CD4-positive, alpha-beta memory T cell (primary cell): ENCODE measurements at places on chromosomes 3 and 15. TPM values are rescaled to one million over a fixed set of nuclear protein-coding genes. Genes with fewer than 3 reads are reported as not detected.

- no peak for DNase-seq
- H3K4me1 ChIP-seq = no peaks in the 10 kb centered on the region
- no peak within 1 kb of the TSS for H3K27ac ChIP-seq
- no peaks in the 10 kb centered on the region for H3K27me3 ChIP-seq
Measured at GRCh38 chr3:109117939-109118338, at the start of gene MORC1. Gene MORC1, minus strand, starts transcription at chr3:109118134. Its CDS starts 75 bp downstream, at chr3:109118059.

- no peaks in the 10 kb centered on the region for H3K27me3 ChIP-seq
- H3K4me3 ChIP-seq = no peak overlapping the region
- H3K36me3 ChIP-seq = no peaks in the 10 kb centered on the region
Measured at GRCh38 chr3:101813817-101814440, 34.9 kb downstream of the NXPE3 start.

The GPR176 gene
- total RNA-seq = not detected

GRCh38 chr15:74400915-74401757 lies 32.6 kb downstream of the SEMA7A start:
- H3K27ac ChIP-seq = no peak overlapping the region
- H3K36me3 ChIP-seq = no peaks in the 10 kb centered on the region
- peaks cover 47% of the 10 kb centered on the region for H3K4me1 ChIP-seq
- no peak overlapping the region for H3K4me3 ChIP-seq
- DNase-seq = no peak

The STT3B gene
- 145 TPM for total RNA-seq

- DNase-seq = no peak
- H3K4me3 ChIP-seq = no peak overlapping the region
- H3K4me1 ChIP-seq = no peaks in the 10 kb centered on the region
- no peaks in the 10 kb centered on the region for H3K27me3 ChIP-seq
- H3K27ac ChIP-seq = no peak overlapping the region
Measured at GRCh38 chr3:172282850-172283249, 165.4 kb downstream of the GHSR start.

The MOBP gene
- total RNA-seq = not detected

The STRC gene
- 2.8 TPM for total RNA-seq

DNA sequence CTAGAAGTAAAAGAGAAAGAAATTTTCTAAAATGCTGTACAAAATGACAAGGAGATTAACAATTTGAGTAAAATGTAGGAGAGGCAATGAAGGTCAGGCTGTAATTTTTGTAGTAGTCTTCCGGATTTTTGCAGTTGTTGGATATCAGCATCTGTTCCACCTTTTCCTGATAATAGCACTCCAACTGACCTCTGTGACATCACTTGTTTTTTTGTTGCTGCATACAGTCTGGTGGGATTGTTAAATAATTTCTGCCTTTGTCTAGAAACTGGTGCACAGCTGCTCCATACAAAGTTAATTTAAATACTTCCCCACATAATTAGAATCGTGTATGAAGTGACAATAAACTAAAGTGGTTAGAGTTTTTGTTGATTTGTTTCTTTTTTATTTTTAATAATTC lies 731.4 kb downstream of the PLOD2 start:
- no peak overlapping the region for H3K4me3 ChIP-seq
- DNase-seq = no peak
- no peaks in the 10 kb centered on the region for H3K4me1 ChIP-seq
- H3K27me3 ChIP-seq = no peaks in the 10 kb centered on the region

DNA sequence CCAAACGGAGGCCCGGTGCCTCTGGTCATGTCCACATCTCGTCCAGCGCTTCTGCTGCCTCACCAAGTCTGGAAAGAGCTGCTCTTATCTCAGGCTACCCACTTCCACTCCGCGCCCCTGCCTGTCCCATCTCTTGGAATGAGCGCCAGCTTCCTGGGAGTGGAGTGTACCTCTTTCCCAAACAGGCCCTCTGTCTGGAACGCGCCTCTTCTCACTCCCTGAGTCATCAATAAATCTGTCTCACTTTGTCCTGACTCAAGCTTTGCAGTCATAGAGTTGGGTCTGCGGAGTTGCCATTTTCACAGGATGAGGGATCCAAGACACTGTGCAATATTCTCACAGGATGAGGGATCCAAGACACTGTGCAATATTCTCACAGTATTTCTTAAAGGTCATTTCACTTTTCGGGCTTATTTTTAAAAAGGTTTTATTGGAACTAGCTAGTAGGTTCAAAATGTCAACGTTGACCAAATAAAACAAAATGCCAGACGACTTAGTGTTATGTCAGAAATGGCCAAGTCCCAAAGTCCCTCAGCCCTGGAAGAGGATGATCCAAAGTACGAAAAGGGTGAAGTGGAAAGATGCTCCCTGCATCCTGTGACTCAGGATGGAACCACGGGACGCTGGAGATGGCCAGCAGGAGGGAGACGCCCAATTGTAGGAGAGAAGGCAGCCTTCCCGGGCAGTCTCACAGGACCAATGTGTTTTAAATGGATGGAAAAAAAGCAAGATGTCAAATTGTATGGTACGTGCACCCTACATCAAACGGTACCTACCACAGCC lies 81.1 kb downstream of the CHSY1 start:
- no peak overlapping the region for H3K4me3 ChIP-seq
- no peaks in the 10 kb centered on the region for H3K36me3 ChIP-seq
- no peak for DNase-seq
- no peaks in the 10 kb centered on the region for H3K27me3 ChIP-seq
- H3K27ac ChIP-seq = no peak overlapping the region

The B3GALNT1 gene
- total RNA-seq = 0.89 TPM

- H3K36me3 ChIP-seq = no peaks in the 10 kb centered on the region
- H3K4me1 ChIP-seq = no peaks in the 10 kb centered on the region
- H3K4me3 ChIP-seq = no peak overlapping the region
- no peak overlapping the region for H3K27ac ChIP-seq
- DNase-seq = no peak
Measured at GRCh38 chr3:110849064-110849463, 222.6 kb upstream of the NECTIN3 start.

GRCh38 chr15:65406424-65407000 lies 16.2 kb downstream of the IGDCC4 start:
- no peaks in the 10 kb centered on the region for H3K36me3 ChIP-seq
- peaks cover 3% of the 10 kb centered on the region for H3K27me3 ChIP-seq
- no peak overlapping the region for H3K4me3 ChIP-seq
- DNase-seq = no peak

DNA sequence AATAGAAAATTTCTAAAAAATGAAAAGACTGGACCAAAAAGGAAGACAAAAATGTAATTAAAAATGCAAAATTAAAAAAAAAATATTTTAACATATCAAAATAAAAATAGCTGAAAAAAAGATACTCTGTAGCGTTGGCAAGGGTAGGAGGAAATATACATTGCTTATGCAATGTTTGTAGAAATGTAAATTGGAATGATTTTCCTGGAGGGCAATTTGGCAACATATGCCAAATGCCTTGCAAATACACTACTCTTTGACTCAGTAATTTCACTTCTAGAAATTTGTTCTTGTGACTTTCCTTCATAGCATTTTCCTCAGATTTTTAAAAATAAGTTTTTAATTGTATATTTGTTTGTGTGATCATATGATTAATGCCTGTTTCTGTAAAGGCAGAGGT lies 296.6 kb downstream of the ZNF621 start:
- H3K4me1 ChIP-seq = no peaks in the 10 kb centered on the region
- H3K4me3 ChIP-seq = no peak overlapping the region
- H3K36me3 ChIP-seq = no peaks in the 10 kb centered on the region
- no peaks in the 10 kb centered on the region for H3K27me3 ChIP-seq

- H3K4me3 ChIP-seq = no peak overlapping the region
- no peak overlapping the region for H3K27ac ChIP-seq
- no peak for DNase-seq
- no peaks in the 10 kb centered on the region for H3K4me1 ChIP-seq
Measured at GRCh38 chr3:190556351-190556750, 42.5 kb downstream of the IL1RAP start.

DNA sequence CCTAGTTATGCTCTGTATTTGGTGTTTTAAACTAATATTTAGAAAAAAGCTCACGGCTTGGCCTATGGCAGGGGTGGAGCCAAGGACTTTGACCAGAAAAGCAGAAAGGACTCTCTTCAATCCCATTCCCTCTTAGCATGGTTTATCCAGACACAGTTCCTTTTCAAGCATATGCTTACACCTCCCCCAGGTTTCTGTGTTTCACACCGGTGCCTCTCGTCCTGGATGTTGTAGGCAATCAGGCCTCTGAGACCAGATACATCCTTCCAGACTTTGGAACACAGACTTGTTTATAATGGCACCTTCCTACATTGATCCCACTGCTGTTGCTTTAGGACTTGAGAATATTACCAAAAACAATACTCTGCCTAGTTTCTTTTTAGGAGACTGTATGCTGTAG lies 440.5 kb upstream of the ARPP21 start:
- H3K36me3 ChIP-seq = no peaks in the 10 kb centered on the region
- no peaks in the 10 kb centered on the region for H3K4me1 ChIP-seq
- no peak overlapping the region for H3K27ac ChIP-seq
- no peak overlapping the region for H3K4me3 ChIP-seq

- DNase-seq = no peak
- no peaks in the 10 kb centered on the region for H3K27me3 ChIP-seq
- no peak overlapping the region for H3K27ac ChIP-seq
- no peaks in the 10 kb centered on the region for H3K36me3 ChIP-seq
- no peaks in the 10 kb centered on the region for H3K4me1 ChIP-seq
- no peak overlapping the region for H3K4me3 ChIP-seq
Measured at GRCh38 chr3:159791336-159791735, 197.3 kb upstream of the IL12A start.

- no peaks in the 10 kb centered on the region for H3K27me3 ChIP-seq
- H3K27ac ChIP-seq = no peak overlapping the region
- no peaks in the 10 kb centered on the region for H3K4me1 ChIP-seq
- DNase-seq = no peak
- no peak overlapping the region for H3K4me3 ChIP-seq
Measured at GRCh38 chr3:67462187-67462586, 192.2 kb downstream of the SUCLG2 start.

The SMAD6 gene
- 0.09 TPM for total RNA-seq

- no peak overlapping the region for H3K27ac ChIP-seq
- no peak for DNase-seq
- no peaks in the 10 kb centered on the region for H3K27me3 ChIP-seq
- no peaks in the 10 kb centered on the region for H3K36me3 ChIP-seq
- H3K4me3 ChIP-seq = no peak overlapping the region
Measured at GRCh38 chr15:64019764-64020163, 26.5 kb downstream of the DAPK2 start.

The ANP32A gene
- 134 TPM for total RNA-seq

The CIDEC gene
- not detected for total RNA-seq

The CRYBG3 gene
- total RNA-seq = 11.6 TPM

GRCh38 chr3:11826628-11827265 lies 19.9 kb downstream of the TAMM41 start:
- H3K27ac ChIP-seq = no peak overlapping the region
- H3K36me3 ChIP-seq = peaks cover 59% of the 10 kb centered on the region
- DNase-seq = no peak
- no peak overlapping the region for H3K4me3 ChIP-seq
- H3K4me1 ChIP-seq = no peaks in the 10 kb centered on the region
- no peaks in the 10 kb centered on the region for H3K27me3 ChIP-seq

DNA sequence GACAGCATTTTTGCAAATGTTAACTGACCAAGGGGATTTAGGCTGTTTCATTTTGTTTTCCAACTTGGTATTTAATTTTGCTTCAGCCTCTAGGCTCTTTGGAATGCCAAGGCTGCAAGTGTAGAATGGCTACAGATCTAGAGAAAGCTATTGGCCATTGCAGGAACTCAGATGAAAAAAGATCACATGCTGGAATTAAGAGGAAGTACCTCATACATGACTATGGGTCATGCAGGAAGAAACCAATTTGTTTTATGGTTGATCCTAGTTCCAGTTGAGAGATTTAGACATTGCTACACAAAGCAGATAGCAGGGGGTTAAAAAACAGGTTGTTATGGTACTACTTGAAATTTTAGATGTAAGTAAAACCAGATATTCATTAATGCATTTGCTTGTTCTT lies 12.7 kb upstream of the CLDN16 start:
- no peaks in the 10 kb centered on the region for H3K36me3 ChIP-seq
- H3K27ac ChIP-seq = no peak overlapping the region
- no peak overlapping the region for H3K4me3 ChIP-seq
- H3K4me1 ChIP-seq = no peaks in the 10 kb centered on the region
- no peaks in the 10 kb centered on the region for H3K27me3 ChIP-seq

The TLR9 gene
- 2.3 TPM for total RNA-seq

- H3K27ac ChIP-seq = no peak overlapping the region
- no peak overlapping the region for H3K4me3 ChIP-seq
- no peaks in the 10 kb centered on the region for H3K4me1 ChIP-seq
- H3K36me3 ChIP-seq = no peaks in the 10 kb centered on the region
Measured at GRCh38 chr3:11583638-11584046, 60.1 kb downstream of the VGLL4 start.

DNA sequence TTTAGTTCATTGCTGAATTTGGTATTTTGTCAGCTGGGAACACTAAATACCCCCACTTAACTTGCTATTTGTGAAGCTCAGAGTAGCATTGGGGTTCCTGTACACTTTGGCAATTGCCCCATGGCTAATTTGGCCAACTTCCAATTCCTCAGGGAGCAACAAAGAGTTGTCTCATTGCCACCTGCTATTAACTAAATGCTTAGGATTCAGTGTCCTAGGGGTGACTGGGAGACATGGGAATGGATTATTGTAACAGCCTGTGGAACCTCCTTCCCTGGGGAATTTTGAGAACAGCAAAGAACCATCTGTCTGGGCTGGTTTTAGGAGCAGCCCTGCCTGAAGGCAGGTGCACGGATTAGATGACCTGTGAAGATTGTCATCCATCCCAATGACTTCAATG lies 437.4 kb upstream of the TPRG1 start:
- DNase-seq = no peak
- H3K4me3 ChIP-seq = no peak overlapping the region
- no peaks in the 10 kb centered on the region for H3K36me3 ChIP-seq
- no peak overlapping the region for H3K27ac ChIP-seq
- no peaks in the 10 kb centered on the region for H3K27me3 ChIP-seq

GRCh38 chr3:74518610-74519009 lies 95.8 kb downstream of the CNTN3 start:
- H3K4me3 ChIP-seq = no peak overlapping the region
- no peaks in the 10 kb centered on the region for H3K27me3 ChIP-seq
- no peaks in the 10 kb centered on the region for H3K36me3 ChIP-seq

DNA sequence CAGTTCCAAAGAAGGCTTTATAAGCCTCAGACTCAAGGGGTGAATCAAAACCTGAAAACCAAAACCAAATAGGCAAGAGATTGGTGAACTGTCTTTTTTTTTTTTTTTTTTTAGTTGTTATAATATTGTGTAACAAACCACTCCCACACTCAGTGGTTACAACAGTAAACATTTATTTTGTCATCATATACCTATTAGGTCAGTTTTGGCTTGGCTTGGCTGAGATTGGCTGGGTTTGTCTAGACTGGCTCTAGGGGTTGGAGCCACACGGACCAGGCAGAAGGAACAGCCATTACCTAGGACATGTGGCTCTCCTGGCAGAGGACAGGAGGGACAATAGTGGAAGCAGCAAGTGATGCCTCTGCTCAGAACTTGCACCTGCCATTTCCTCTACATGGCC lies 26.4 kb upstream of the RYR3 start:
- no peaks in the 10 kb centered on the region for H3K4me1 ChIP-seq
- H3K27ac ChIP-seq = no peak overlapping the region
- H3K4me3 ChIP-seq = no peak overlapping the region
- no peaks in the 10 kb centered on the region for H3K27me3 ChIP-seq
